ENCODE measurements at places on chromosomes 13 and 19. TPM values are rescaled to one million over a fixed set of nuclear protein-coding genes. Genes with fewer than 3 reads are reported as not detected.
A peak's percentile ranks its signal among the peaks of the same experiment; 100 is the strongest.

SIAH3 gene
- not detected for total RNA-seq

PGLYRP2 gene
- not detected for total RNA-seq

CACNG6 gene
- total RNA-seq = 1.8 TPM

ERVK3-1 gene
- 48.1 TPM for total RNA-seq

ZNF724 gene
- 30.8 TPM for total RNA-seq

- no peak for DNase-seq
These were observed 5.5 kb downstream of the UPK1A start for GRCh38 chr19:35671818-35672217.

- DNase-seq = no peak
These were observed 86.9 kb upstream of the GPR183 start for GRCh38 chr13:99393791-99394735.

DNA sequence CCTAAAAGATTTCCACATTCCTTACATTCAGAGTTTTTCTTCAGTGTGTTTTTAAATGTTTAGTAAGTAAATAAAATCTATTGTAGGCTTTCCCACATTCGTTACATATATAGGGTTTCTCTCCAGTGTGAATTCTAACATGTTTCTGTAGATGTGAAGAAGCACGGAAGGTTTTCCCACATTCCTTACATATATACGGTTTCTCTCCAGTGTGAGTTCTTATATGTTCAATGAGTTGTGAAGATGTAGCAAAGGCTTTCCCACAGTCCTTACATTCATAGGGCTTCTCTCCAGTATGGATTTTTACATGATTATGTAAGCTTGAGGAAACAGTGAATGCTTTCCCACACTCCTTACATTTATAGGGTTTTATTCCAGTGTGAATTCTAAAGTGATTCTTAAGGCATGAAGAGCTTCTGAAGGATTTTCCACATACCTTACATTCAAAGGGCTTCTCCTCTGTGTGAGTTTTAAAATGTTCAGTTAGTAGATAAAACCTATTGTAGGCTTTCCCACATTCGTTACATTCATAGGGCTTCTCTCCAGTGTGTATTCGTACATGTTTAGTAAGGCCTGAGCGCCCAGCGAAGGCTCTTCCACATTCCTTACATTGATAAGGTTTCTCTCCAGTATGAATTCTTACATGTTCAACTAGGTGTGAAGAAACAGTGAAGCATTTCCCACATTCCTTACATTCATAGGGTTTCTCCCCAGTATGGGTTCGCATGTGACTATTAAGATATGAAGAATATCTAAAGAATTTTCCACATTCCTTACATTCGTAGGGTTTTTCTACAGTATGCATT lies 18.2 kb downstream of the ZNF121 start:
- no peak for DNase-seq

- DNase-seq = no peak
These were observed 92.7 kb upstream of the KLF12 start for GRCh38 chr13:74226791-74227475.

DNA sequence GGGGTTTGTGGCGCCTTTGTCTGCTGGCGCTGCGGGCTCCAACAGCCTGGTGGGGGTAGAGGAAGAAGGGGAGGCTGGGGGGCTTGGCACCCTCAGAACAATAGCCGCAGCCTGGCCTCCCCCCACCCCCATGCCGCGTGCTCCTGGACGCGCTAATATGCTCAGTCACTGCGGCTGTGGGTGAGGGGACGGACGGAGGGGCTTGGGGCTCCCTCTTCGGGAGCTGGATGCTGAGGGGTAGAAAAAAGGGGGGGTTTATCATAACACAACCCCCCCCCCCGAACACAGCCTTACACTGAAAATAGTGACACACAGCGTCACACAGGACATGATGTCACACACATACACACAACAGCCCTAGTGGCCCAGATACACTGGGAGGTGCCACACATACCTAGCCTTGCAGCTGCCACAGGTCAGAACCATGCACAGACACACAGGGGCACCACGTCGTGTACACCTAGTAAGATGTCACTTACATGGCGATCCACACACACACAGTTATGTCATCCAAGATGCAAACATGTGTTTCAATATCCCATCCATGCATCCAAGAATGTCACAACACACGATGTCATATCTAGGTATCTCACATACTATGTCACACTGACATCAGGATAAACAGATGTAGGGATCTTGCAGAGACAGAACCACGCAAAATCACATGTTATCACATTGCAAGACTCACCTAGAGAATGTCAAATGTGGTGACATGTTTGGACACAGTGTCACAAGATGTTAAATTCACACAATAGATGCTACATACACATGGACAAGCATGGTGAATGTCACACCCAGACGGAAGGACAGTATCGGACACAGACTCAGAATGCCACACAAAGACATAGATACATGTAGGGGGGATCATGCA lies 806 bp downstream of the MAST1 start:
- peak; percentile 67 for DNase-seq
